ENCODE measurements at places on chromosomes 11 and 22.
A peak's percentile ranks its signal among the peaks of the same experiment; 100 is the strongest.

DNA sequence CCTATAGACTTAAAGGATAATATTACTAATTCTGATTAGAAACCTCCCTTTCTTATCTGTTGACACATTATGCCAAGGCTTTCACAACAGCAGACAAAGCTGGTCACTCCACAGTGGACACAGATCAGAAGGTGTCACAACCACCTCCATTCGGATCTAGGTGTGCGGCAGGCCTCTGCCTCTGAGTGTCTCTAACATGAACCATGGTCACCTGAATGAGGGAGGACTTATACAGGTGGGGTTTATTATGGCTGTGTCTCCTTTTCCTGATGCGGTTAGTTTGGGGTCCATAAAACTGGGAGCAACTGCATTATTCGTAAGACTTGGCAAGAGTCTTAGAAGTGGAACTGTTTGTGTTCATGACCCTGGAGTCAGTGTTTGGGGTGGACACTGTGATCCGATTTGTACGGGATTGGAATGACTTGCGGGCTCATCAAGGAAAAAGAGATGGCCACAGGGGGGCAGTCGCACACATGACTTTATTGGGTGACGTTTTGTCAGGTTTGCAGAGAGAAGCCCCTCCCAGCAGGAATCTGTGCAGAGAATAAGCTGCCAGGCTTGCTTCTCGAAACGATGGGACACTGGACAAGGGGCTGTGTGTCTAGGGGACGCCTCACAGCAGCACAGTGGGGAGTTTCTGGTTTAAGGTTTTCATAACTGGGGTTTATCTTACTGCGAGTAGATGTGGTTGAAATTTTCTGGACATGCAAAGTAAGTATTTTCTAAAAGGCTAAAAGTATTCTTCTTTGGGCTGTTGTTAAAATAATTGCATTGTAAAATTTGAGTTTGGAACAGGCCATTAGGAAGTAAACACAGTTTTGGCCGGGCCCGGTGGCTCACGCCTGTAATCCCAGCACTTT, 90.6 kb downstream of the GAB4 start:
- no peak for DNase-seq

DNA sequence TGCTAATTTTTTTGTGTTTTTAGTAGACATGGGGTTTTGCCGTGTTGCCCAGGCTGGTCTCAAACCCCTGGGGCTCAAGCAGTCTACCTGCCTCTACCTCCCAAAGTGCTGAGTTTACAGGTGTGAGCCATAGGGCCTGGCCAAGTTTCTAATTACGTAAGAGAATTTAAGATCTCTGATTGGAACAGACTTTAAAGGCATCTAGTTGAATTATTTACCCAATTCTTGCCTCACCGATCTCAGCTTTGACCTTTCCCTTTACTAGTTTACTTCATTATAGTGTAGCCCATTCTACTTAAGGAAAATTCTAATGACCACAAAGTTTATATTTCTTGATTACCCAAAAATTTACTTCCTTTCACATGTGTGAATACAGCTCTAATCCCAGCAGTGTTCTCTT, 81.6 kb downstream of the YAP1 start:
- DNase-seq: no peak

GRCh38 chr11:101482556-101483124, 101.2 kb downstream of the TRPC6 start:
- no peak for DNase-seq

DNA sequence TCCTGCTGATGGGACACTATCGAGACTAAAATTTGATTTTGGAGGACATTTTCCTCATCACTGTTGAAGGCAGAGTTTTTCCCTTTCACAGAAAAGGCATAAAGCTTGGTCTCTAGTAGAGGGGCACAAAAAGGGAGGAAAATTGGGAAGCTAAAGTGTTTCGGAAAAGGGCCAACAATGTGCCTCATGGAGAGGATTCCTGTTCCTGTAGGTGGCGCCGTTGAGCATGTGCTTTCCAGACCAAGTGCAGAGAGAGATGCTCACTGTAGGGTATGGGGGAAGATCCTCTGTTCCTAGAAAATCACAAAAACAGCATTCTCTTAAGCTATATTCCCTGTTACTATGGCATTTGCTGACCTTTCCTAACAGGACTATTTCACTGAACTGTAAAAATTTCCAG, 18.4 kb upstream of the OR4C5 start:
- no peak for DNase-seq

DNA sequence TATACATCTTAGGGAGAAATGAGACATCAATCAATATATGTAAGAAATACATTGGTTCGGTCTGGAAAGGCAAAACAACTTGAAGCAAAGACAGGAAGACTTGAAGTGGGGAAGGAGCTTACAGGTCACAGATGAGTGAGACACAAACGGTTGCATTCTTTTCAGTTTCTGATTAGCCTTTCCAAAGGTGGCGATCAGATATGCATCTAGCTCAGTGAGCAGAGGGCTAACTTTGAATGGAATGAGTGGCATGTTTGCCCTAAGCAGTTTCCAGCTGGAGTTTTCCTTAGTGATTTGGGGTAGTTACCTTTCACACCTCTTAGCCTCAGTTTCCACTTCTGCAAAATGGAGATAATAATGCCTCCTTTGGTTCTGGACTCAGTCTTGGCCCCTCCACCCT, 15.8 kb downstream of the LHFPL7 start:
- no peak for DNase-seq

- no peak for DNase-seq
Observed at GRCh38 chr11:2477936-2478335, 33.1 kb downstream of the KCNQ1 start.

- no peak for DNase-seq
Observed at GRCh38 chr11:61771985-61772455, 19.6 kb downstream of the MYRF start.

DNA sequence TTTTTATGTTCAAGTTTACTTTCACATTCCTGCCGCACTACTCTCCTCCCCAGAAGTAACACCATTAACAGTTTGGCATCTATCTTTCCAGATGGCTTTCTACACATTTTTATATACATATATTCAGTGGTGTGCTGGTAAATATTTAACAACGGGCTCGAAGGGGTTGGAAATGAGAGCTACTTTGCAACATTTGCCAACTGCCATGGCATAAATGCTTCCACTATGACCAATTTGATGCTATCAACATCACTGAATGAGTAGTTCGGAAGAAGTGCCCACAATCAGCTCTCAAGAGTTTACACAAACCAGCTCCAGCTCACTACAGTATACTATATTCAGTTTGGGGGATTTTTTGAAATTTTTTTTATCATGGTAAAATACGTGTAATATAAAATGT, 55.2 kb downstream of the RELT start:
- no peak for DNase-seq

GRCh38 chr22:31474743-31475142, 14.9 kb downstream of the EIF4ENIF1 start:
- DNase-seq: no peak

DNA sequence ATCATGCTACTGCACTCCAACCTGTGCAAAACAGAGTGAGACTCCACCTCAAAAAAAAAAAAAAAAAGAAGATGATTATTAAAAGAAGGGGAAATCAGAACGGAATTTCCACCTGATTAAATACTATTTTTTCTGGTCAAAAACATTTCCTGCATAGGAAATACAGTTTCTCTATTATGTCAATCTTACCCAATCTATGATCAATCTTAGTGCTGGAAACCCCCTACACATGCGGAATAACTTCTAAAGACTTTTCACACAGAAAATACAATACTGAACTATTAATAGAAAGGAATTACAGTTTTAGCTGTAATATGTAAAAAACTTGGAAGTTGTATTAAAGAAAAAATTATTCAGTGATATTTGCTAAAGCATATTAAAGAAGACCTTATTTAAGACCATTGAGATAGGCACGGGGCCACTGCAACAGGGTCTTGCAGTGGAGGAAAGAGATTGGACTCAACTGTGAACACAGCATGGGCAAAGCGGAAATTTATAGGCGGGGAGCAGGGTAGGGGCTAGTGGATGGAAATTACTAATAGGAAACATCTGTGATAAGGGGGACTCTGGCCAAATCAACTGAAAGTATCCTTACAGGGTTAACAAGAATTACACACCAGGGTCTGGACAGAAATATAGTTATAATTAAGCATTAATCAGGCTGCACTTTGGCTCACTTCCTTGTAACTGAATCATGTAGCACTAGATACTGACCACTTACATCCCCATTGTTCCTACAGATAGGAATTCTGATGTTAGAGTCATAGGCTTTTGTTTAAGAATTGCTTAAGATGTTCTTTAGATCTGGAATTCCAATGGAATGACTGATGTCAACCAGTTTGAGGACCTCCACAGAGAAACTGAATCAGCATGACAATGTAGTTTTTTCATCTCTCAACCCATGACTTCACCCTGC, 411.5 kb upstream of the DDI1 start:
- no peak for DNase-seq

GRCh38 chr11:80844110-80844819, 1403.4 kb upstream of the TENM4 start:
- DNase-seq: no peak

- no peak for DNase-seq
Observed at GRCh38 chr22:35913925-35914324, 114.7 kb downstream of the RBFOX2 start.

GRCh38 chr11:75667831-75668450, 897 bp downstream of the MAP6 start:
- peak; percentile 77 for DNase-seq

DNA sequence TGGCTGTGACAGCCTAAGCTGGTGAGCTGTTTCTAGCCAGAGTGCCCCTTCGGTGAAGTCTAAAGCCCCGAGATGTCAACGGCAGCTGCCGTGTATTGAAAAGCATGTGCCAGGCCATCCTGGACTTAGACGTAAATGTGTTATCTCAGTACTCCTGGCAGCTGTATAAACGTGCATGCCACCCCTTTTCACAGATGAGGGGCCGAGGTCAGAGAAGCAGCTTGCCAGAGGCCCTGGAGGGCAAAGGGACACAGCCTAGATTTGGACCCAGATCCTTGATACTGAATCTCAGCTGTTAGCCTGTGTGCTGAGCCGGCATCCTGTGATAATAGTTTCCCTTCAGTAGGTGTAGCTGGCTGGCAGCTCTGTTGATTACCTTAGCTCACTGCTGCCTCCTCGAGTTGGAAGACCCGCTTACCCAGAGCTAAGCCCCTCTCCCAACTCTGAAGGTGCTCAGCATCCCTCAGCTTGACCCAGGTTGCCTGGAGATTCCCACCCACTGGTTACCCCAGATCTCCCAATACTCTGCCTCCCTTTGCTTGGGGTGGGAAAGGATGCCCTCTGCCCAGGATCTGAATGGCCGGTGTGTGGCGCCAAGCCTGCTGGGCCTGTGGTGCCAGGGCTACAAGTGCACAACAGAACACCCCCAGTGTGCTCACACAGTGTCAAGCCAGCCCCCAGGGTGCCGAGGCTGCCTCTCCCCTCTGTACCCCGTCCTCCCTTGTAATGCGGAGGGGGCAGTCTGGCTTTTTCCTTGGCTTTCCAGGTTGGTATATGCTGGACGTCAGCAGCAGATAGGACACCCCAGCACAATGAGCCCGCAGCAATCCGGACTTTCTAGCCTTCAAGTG, 59.8 kb upstream of the WNT7B start:
- no peak for DNase-seq

GRCh38 chr22:39296981-39297489, 22.4 kb downstream of the RPL3 start:
- DNase-seq: peak; percentile 72

DNA sequence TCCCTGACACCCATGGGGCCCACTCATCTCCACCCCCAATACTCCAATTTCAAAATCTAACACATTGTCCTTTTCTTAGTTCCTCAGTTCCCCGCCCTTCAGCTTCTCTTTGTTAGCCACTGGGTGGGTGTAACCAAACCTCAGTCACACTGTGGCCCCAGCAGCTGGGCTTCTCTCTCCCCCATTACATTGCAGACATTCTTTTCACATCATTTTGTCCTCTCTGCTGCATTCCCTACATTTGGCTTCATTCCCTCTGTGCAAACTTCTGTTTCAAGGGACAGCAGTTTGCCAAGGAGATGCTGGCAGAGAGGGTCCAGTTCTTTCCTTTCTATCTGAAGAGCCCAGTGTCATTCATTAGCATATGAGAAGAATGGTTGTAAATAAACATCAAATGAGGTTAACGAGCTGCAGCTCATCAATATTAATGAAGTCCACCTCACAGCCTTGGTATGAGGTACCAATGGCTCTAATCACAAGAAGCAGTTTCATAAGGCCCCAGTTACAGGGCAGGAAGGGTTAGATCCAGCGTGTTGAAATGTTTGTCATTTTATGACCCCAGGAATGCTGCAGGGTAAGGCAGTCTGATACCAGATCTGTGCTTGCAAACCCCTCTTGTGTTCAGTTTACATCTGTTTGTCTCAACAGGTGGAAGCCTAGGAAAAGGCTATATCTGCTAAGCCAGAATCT, 72.3 kb downstream of the ARFGAP2 start:
- DNase-seq: no peak

DNA sequence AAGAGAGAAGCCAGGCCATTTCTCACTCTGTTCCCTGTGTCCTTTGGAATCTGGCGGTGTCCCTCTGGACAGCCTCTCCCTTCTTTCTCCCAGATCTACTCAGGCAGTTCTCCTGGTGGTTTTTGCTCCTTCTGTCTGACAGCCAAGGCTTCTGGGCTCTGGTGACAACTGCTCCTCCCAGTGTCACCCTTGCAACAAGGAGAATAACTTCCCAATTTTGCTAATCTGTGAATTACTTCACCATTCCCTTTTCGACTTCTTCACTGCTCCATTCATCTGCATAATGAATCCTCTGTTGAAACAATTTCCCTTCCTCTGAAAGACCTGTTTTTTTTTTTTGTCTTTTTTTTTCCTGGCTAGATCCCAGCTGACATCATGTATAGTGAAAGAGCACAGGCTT, 56.3 kb upstream of the PDE3B start:
- peak; percentile 53 for DNase-seq

DNA sequence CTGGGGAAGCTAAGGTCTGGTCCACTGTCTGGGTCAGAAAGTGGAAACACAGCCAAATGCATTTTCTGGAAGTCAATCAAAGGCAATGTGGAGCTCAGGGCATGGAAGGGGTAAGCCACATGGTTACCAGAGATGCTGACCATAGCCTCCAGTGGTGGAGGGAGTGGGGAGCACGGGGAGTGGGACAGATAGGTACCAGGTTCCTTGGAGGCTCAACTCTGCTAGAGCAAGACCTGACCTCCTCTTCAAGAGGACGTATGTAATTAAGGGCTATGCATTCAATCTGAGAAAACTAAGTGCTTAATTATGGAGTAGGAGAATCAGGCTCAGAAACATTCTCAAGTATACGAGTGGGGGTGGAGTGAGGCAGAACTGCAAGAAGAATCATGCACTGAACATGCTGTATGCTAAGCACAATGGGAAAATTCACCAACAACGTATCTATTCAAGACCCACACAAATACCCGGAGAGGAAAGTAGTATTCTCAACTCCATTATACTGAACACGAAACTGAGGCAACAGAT, 65.2 kb upstream of the PHOX2A start:
- no peak for DNase-seq
